Mammary microvascular endothelial cell (primary cell): ENCODE measurements at places on chromosomes 3 and 15. TPM values are rescaled to one million over a fixed set of nuclear protein-coding genes. Genes with fewer than 3 reads are reported as not detected.

The SLC7A14 gene
- total RNA-seq: 0.25 and 0.47 TPM in 2 replicates

The MB21D2 gene
- 29.3 and 30.3 TPM in 2 replicates for total RNA-seq

The GPR62 gene
- 0.20 TPM in 1 of 2 replicates, not detected in the other for total RNA-seq

The SLC51A gene
- not detected in 2 replicates for total RNA-seq

The GOLGA8O gene
- total RNA-seq: not detected in 2 replicates

The CHL1 gene
- total RNA-seq: not detected in 2 replicates

The BUB1B gene
- 38.7 and 51.1 TPM in 2 replicates for total RNA-seq

The COL6A5 gene
- not detected in 2 replicates for total RNA-seq

The ALG1L2 gene
- total RNA-seq: not detected in 2 replicates

The CCK gene
- not detected in 2 replicates for total RNA-seq

The FAM43A gene
- 218 and 241 TPM in 2 replicates for total RNA-seq

The LRRC31 gene
- not detected in 2 replicates for total RNA-seq

The EOMES gene
- total RNA-seq: not detected in 2 replicates

The TFRC gene
- 121 and 126 TPM in 2 replicates for total RNA-seq

The SLC24A5 gene
- total RNA-seq: not detected in 2 replicates

The TNFAIP8L3 gene
- 44.4 and 48.0 TPM in 2 replicates for total RNA-seq

The IMPG2 gene
- total RNA-seq: under 0.01 and 0.07 TPM in 2 replicates

The TEX9 gene
- total RNA-seq: 1.5 and 1.6 TPM in 2 replicates

The PLSCR2 gene
- total RNA-seq: not detected in 2 replicates

The CD276 gene
- total RNA-seq: 47.3 and 51.8 TPM in 2 replicates

The ZBED2 gene
- not detected in 2 replicates for total RNA-seq

The LRRC3B gene
- total RNA-seq: not detected in 2 replicates

The PIGZ gene
- 2.5 and 4.6 TPM in 2 replicates for total RNA-seq

The ISG20 gene
- 15.0 and 18.9 TPM in 2 replicates for total RNA-seq

The GPR27 gene
- total RNA-seq: not detected in 2 replicates

The TGM4 gene
- 0.07 and 0.20 TPM in 2 replicates for total RNA-seq

The IGDCC3 gene
- not detected in 2 replicates for total RNA-seq

The ZNF501 gene
- total RNA-seq: 3.0 and 3.7 TPM in 2 replicates

The OR5K2 gene
- not detected in 2 replicates for total RNA-seq

The SCN11A gene
- not detected in 2 replicates for total RNA-seq

The TIMP4 gene
- total RNA-seq: 0.67 and 0.98 TPM in 2 replicates

The SNTN gene
- total RNA-seq: not detected in 2 replicates

The AQP9 gene
- total RNA-seq: not detected in 2 replicates

The AMT gene
- total RNA-seq: 0.15 and 0.53 TPM in 2 replicates

The CFAP100 gene
- not detected in 2 replicates for total RNA-seq

The SST gene
- total RNA-seq: not detected in 2 replicates

The TTC21A gene
- 2.2 and 2.4 TPM in 2 replicates for total RNA-seq

The ROPN1B gene
- not detected in 2 replicates for total RNA-seq

The FAM162A gene
- 15.9 and 17.7 TPM in 2 replicates for total RNA-seq

The SNRPA1 gene
- 65.8 and 70.2 TPM in 2 replicates for total RNA-seq

The FGF12 gene
- 6.9 and 7.3 TPM in 2 replicates for total RNA-seq

The RAD51 gene
- total RNA-seq: 12.3 and 16.2 TPM in 2 replicates

The PCLAF gene
- 42.4 and 50.4 TPM in 2 replicates for total RNA-seq
